ENCODE measurements at places on chromosomes 3 and 15.

GRCh38 chr3:167116120-167116922, 263.8 kb downstream of the ZBBX start:
- no peak for DNase-seq

DNA sequence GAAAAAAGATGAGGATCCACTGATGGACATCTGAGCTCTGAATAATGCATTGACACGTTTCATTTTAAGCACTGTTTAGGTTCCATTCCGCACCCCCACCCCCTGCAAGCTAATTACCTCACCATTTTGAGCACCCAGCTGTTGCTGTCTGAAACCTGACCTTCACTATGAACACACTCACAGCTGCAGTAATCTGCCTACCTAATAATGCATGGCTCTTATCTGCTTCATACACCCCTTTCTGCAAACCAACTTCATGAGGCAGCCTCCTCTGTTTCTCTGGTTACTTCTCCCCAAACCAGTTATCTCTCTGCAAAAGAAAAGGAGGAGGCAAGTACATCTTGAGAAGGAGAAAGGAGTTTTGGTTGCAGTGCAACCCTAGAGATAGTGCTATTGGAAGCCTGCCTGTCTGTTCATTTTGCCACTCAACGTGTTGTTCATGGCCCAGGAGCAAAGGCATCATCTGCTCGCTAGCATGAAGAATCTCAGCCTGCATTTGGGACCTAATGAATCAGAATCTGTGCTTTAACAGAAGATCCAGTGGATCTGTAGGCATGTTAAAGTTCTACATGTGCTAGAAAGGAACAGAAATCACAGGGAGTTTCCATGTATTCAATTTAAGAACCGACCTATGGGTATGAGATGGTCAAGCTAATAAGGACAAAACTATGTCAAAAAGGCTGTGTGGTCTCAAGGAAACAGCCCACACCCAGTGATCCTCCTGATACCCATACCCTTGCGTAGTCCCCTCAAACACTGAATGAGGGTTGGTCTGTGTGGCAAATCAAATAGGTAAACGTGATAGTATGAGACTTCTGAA, 87.2 kb downstream of the MB21D2 start:
- DNase-seq, result peak; percentile 8

DNA sequence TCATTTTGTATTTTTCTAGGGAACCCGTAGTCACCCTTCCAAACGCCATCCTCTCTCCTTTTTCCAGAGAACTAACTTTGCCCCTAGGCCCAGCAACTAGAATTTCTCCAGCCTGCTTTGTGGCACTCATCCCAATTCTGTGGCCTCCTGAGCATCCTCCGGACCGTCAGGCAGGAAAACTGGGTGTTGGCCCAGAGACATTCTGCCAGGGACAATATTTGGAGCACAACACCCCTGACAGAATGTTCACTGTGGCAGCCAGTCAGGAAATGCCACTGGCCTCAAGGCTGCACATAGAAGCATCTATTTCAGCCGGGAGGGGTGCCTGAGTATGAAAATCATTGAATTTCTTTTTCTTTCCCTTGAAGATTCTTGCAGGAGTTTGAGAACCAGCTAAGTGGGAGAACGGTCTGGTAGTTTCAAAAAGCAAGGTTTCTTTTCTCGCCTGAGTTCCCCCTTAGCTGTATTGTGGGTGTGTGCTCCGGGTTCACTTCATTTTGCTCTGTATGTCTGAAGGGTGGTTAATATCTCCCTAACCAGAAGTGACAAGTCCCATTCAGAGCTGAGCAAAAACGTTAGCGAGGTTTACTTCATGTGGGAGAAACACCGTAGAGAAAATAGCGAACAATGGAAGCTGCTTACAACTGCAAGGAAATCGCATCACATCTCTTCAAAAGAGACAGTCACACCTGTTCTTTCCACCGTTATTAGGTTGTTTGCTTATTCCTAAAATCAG, 108.1 kb upstream of the TPM1 start:
- no peak for DNase-seq

GRCh38 chr3:179454887-179455286, 3.6 kb upstream of the GNB4 start:
- DNase-seq, result no peak

- DNase-seq, result no peak
Measured at GRCh38 chr3:32502118-32502945, at the start of gene CMTM6. Gene CMTM6 (minus strand): TSS chr3:32502852. CDS start chr3:32502745, 107 bp downstream.

Data from NCI-H1694 treated with DMSO at 0.1 percent for 48 hours (cell line).